ENCODE measurements at places on chromosomes 16 and 17. TPM values are rescaled to one million over a fixed set of nuclear protein-coding genes. Genes with fewer than 3 reads are reported as not detected.

- DNase-seq, result no peak
Measured at GRCh38 chr16:81676883-81677737, 102.0 kb upstream of the PLCG2 start.

- DNase-seq, result no peak
Measured at GRCh38 chr16:56277075-56277474, 85.8 kb downstream of the GNAO1 start.

Gene GP1BA
- not detected for total RNA-seq

DNA sequence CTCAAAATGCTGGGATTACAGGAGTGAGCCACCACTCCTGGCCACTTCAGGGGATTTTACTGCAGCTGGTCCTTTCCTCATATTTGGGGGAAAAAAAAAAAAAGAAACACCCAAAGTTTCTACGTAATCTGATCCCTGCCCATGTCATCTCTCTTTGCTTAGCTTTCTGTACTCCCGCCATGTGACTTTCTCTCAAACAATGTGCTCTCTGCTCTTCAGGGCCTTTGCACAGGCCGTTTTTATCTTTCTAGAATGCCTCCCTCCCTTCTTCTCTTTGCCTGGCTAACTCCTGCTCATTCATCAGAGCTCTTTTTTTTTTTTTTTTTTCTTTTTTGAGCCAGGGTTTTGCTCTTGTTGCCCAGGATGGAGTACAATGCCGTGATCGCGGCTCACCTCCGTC is 4.9 kb upstream of the HDAC5 start:
- no peak for DNase-seq

DNA sequence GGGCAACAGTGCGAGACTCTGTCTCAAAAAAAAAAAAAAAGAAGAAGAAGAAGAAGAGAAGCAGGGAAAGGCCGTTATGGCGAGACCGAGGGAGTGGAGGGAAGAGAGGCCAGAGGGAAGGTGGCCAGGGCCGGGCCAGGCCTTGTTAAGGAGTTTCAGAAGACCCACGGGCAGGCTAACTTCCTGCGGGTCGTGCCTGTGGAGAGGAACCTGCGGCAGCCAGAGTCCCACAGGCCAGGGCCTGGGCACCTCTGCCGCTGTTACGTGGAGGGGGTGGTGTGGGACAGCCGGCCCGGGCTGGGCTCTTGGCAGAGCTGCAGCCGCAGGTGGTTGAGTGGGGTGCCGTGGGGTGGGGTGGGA is 5.4 kb downstream of the WDR81 start:
- no peak for DNase-seq

DNA sequence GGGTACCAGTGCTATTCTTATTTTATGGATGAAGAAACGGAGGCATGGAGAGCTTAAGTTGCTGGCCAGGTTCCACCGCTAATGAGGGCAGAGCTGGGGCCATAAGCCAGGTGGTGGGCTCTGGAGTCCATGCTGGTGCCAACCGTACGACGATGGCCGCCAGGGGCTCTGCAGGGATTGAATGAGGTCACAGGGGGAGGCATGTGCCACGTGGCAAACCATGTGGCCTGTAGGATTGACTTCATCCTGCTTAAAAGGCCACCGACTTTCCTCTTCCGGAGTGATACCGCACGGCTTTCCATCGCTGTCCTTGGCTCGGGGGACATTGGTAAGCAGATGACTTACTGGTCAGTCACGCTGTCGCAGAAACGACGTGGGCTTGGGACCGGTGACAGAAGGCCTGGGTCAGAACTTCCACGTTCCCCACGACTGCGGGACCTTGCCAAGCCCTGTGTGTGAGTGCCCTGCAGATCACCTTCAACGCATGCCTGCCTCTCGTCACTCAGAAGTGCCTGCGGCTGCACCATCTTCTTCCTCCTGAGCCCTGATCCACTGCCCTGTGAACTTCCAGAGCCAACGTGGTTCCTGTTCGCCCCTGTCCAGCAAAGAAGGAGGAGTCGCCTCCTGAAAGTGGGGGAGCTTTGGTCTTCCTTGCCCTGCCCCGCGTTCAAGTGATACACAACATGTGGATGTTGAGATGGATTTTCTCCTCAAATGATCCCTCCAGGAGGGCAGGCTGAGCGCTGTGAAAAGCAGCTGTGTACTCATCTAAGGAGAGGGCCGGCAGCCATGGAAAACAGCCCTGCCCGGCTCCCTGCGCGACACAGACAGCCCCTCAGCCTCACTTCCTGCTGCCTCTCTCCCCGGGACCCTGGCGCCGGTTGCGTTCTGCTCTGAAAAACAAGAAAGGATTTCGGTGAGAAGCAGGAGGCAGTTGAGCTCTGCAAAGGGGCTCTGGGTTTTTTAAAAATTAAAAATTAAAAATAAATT is 176.7 kb downstream of the C16orf95 start:
- no peak for DNase-seq

GRCh38 chr16:56063111-56063510 is 128.2 kb upstream of the GNAO1 start:
- DNase-seq, result no peak

GRCh38 chr17:202501-202951 is 21.1 kb upstream of the DOC2B start:
- DNase-seq, result no peak

DNA sequence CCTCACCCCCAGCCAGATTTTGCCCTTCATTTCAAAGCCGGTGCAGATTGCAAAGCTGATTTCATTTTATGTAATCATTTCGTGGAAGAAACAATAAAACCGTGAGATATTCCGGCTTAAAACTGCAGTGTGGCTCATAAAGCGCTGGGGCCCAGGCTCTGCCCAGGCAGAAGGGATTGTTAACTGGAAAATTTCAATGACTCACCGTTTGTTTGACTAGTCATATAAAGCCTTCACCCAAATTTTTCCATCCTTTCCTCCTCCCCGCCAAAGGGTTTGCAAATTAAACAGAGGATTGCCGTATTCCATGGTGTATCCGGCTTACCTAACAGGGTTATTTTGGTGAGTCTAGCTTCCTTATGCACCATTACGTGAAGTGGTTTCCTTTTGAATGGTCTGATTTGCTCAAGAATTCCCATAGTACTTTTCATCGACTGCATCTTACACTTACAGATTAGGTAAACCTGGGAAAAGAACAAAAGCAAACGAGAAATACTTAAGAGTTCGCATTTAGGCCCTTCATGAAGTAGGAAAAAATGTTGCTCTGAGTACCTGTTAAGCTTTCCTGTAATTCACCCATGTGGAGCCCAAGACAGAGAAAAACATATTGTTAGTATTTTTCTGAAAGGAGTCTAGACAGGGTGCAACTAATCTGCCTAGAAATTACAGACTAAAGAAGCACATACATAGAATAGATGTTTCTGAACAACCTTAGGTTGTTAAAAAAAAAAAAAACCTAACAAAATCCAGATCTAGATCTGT is 949 bp upstream of the GSPT1 start:
- DNase-seq, result peak; percentile 48

- no peak for DNase-seq
Measured at GRCh38 chr16:87939562-87940423, 3.5 kb upstream of the CA5A start.

GRCh38 chr17:45639297-45639849 is 144.7 kb upstream of the CRHR1 start:
- no peak for DNase-seq

- no peak for DNase-seq
Measured at GRCh38 chr17:12627781-12628451, 37.8 kb upstream of the MYOCD start.

DNA sequence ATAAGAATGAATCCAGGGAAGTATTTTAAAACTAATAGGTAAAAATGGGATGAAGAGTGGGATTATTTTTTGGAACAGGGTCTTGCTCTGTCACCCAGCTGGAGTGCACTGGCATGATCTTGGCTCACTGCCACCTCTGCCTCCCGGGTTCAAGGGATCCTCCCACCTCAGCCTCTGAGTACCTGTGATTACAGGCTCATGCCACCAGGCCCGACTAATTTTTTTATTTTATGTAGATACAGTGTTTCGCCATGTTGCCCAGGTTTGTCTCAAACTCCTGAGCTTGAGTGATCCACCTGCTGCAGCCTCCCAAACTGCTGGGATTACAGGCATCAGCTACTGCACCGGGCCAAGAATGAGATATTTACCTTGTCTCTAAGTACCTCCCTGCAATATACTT is 22.1 kb downstream of the NSMCE1 start:
- no peak for DNase-seq
